ENCODE measurements at places on chromosomes 7 and 10.

DNA sequence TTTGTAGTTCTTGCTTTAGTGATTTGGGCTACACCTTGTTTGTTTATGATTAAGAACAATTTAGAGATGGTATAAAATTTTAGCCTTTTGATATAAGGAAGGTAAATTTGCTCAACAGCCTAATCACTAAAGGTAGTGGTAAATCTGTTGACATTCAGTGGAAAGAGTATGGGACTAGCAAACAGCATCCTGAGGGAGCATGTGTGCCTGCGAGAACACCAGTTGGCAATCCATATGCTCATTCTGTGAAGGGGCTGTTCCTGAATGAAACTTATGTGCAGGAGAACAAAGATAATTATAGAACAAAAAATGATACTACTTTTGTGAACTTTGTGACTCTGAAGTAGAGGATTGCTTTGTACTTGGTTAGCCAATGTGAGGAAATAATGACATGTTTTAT, 44.0 kb downstream of the CAPZA2 start:
- no peak for DNase-seq

DNA sequence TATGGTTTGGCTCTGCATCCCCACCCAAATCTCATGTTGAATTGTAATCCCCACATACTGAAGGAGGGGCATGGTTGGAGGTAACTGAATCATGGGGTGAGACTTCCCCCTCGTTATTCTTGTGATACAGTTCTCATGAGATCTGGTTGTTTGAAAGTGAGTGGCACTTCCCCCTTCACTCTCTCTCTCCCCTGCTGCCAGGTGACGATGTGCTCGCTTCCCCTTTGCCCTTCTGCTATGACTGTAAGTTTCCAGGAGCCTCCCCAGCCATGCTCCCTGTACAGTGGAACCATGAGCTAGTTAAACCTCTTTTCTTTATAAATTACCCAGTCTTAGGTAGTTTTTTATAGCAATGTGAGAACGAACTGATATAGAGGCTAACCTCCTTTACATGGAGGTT, 16.6 kb downstream of the PLPP4 start:
- DNase-seq: no peak

- DNase-seq: peak; percentile 95
Measured at GRCh38 chr7:63900394-63901203, 98.0 kb upstream of the ZNF722 start.

DNA sequence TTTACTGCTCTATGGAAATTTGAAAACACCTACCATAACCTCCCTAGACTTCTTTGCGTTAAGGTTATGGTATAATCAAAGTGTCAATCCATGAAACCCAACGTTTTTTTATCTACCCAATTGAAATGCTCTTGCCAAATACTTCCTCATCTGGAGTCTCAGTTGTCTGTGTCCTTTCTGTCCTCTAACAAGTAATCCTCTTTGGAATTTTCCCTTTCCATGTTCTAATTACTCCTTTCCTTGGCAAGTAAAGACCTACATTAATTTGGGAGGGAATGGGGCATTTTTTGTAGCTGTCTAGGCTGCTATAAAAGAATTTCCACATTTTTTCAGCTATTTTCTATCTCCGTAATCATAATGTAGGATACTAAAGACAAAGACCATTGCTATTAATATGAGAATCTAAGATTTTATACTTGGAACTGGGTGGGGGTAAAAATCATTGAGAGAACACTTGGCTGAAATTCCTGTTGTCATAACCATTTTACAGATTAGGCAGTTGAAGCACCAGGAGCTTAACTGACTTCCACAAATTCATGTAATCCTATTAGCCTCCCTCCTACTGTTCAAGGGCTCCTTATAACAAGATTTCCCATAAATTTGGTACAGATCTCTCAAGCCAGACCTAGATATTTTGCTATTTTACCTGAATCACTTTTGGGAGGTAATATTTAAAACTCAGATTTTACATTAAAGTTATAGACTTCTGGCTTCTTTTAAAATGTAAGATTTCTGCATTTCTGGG, 1307.6 kb downstream of the XPNPEP1 start:
- no peak for DNase-seq

DNA sequence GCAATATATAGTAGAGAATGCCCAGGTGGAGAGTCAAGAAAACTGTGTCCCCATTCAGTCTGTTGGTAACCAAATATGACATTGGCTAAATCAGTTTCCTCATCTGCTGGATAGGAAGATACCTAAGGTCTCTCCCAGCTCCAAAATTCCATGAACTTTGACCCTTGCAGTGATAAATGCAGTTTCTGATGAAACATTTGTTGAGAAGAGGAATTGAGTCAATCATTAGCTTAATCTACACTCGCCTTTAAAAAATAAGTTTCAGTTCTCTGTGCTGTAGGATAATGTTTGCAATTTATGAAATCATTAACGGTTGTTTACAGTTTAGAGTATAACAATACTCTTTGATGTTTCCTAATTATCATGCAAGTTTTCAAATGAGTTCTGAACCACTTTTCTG, 38.0 kb upstream of the SLC25A13 start:
- no peak for DNase-seq

GRCh38 chr7:87687653-87688254, 59.6 kb downstream of the RUNDC3B start:
- no peak for DNase-seq

- no peak for DNase-seq
Measured at GRCh38 chr7:131897790-131898165, 341.4 kb upstream of the PODXL start.

GRCh38 chr7:123538189-123538714, 3.9 kb upstream of the IQUB start:
- no peak for DNase-seq

DNA sequence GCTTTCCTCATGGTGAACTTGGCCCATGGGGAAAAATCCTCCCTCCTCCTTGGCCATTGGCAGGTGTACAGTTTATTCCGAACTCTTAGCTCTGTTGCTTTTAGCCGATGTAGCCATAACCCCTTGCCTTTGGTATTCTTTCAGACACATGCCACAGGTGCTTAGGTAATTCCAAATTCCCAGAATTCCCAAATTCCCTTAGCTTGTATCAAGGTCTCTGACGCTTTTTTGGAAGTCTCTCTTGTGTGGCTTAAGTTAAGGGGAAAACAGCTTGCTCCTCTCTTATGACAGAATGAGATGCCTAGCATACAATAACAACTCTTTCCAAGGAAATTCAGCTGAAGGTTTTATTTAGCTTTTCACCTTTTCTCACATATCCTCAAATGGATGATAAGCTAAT, 68.0 kb downstream of the SUGCT start:
- DNase-seq: no peak

GRCh38 chr10:85977642-85978041, 389.0 kb downstream of the GRID1 start:
- DNase-seq: no peak

- DNase-seq: no peak
Measured at GRCh38 chr10:49733866-49734265, 28.3 kb downstream of the OGDHL start.

DNA sequence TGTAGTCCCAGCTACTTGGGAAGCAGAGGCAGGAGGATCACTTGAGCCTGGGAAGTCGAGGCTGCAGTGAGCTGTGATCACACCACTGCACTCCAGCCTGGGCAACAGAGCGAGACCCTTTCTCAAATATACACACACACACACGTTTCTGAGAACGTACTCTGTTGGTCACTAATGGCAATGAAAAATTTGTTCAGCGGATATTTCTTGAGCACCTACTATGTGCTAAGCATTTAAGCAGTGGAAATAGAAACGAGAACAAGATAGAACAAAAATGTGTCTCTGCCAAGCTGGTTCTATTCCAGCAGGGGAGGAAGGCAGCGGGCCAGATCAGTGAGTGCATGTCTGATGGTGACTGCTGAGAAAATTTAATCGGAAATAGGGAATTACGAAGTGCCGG, 8.7 kb downstream of the ARPC1B start:
- no peak for DNase-seq

GRCh38 chr7:10116511-10116910, 857.2 kb upstream of the PHF14 start:
- no peak for DNase-seq

DNA sequence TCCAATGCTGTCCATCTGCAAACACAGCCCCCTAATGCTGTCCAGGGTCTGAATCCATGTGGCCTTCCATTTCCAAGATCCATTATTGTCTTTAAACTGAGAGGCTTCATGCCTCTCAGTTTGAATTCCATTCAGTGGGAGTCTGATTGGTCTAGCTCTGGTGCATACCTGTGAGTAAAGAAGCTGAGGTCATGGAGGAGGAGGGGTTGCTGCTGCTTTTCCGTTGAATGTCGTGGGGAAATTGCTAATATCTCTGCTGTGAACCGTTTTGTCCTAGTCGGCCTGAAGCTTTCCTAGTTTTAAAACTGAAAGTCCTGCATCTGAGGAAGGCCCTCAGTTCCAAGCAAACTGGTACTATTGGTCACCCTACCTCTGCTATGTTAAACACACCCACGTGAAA, 17.7 kb downstream of the SH2D4B start:
- DNase-seq: no peak

GRCh38 chr10:27253576-27253975, 13.0 kb upstream of the ACBD5 start:
- DNase-seq: no peak

DNA sequence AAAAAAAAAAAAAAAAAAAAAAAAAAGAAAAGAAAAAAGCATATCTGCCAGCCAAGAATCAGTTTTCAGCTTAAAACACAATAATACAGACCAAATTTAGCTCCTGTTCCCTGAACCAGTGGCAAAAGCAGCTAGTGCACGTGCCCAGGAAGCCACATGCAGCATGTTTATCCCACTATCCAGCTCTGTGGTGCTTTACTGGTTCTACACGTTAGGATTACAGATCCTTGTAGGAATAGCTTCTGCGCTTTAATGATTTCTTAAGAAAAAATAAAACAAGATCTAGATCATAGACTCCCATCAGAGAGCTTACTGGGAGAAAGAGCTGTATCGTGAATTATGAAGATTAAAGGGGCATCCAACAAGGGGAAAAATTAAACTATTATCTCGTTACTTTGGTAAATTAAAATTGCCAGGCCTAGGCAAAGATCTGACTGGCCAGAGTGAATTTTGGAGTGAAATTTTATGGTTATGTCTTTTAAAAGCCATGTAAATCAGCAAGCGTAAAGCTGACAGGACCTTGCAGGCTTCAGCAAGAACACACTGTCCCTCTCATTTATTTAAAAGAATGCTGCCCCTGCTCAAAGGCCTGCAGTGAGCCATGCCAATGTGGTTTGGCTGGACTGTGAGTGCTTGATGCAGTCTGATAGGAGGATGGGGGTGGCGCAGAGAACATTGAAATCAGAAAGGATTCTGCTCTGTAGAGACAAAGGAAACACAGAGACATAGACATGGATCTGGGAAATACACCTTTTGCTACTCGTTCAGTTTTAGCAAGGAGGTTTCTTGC, 177.3 kb upstream of the PHYHIPL start:
- DNase-seq: no peak

DNA sequence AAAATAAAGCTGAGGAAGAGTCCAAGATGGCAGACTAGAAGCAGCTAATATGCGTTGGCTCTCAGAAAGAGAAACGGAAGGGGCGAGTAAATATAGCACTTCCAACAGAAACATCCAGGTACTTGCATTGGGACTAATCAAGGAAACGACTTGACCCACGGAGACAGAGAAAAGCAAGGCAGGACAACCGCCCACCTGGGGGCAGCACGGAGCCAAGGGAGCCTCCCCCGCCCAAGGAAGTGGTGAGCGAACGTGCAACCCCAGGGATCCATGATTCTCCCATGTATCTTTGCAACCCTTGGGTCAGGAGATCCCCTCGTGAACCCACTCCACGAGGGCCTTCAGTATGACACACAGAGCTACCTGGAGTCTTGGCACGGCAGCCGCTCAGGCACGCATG, 45.4 kb upstream of the GRM3 start:
- DNase-seq: no peak

DNA sequence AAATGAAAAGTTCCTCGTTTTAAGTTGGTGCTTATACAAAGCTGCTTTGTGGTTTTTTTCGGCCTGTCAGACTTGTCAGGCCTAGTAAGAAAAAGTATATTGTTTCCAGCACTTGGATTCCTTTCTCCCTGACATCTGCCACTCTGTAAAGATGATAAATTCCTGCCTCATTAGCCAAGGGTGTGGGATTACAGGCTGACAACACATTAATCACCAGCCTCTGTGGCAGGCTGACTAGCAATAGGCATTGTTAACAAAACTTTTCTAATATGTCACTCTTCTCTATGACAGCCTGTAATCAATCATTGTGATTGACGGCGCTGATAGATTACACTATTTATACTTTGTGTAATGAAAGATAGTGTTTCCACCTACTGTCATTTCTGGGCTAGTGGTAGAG, 682.5 kb downstream of the LRMDA start:
- DNase-seq: no peak

GRCh38 chr10:26574783-26575182, 122.7 kb upstream of the PDSS1 start:
- DNase-seq: no peak

DNA sequence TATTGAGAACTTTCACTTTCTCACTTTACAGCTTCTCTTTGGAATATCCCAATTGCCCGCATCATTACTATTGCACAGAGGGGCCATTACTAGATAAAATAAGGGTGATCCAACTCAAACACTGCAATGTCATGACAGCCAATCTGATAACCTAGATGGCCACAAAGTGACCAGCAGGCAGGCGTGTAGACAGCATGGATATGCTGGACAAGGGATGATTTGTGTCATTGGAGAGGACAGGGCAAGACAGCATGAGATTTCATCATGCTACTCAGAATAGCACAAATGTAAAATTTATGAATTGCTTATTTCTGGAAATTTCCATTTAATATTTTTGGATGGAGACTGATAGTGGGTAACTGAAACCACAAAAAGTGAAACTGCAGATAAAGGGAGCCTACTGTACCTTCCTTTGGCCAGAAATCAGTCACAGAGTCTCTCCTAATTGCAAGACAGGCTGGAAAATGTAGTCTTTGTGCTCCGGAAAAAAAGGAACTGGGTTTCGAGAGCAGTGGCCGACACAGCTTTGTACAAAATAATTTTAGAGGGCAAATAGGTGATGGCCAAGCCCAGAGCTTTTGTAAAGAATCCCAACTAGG, 6.1 kb upstream of the GSDME start:
- DNase-seq: no peak

GRCh38 chr10:99711129-99711719, 20.7 kb downstream of the COX15 start:
- DNase-seq: peak; percentile 26

GRCh38 chr7:96026611-96027010, 254.3 kb downstream of the DYNC1I1 start:
- DNase-seq: no peak

DNA sequence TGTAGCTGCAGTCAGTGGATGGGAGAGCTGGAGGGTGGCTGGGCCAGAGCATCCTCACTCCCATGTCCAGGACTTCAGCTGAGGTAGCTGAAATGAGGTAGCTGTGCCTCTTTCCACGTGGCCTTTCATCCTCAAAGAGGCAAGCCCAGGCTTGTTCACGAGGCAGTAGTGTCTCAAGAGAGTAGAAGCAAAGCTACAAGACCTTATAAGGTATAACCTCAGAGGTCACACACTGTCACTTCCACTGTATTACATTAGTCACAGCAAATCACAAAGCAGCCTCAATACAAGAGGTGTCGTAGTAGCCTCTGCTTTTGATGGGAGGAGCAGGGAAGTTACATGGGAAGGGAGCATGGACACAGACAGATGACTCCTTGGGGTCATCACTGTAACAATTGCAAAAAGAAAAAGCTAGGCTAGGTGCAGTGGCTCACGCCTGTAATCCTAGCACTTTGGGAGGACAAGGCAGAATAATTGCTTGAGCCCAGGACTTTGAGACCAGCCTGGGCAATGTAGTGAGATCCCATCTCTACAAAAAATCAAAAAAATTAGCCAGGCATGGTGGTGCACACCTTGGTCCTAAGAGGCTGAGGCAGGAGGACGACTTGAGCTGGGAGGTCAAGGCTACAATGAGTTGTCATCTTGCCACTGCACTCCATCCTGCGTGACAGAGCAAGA, 97.5 kb downstream of the SKIDA1 start:
- DNase-seq: no peak
